ENCODE measurements at places on chromosomes 12 and 14.

DNA sequence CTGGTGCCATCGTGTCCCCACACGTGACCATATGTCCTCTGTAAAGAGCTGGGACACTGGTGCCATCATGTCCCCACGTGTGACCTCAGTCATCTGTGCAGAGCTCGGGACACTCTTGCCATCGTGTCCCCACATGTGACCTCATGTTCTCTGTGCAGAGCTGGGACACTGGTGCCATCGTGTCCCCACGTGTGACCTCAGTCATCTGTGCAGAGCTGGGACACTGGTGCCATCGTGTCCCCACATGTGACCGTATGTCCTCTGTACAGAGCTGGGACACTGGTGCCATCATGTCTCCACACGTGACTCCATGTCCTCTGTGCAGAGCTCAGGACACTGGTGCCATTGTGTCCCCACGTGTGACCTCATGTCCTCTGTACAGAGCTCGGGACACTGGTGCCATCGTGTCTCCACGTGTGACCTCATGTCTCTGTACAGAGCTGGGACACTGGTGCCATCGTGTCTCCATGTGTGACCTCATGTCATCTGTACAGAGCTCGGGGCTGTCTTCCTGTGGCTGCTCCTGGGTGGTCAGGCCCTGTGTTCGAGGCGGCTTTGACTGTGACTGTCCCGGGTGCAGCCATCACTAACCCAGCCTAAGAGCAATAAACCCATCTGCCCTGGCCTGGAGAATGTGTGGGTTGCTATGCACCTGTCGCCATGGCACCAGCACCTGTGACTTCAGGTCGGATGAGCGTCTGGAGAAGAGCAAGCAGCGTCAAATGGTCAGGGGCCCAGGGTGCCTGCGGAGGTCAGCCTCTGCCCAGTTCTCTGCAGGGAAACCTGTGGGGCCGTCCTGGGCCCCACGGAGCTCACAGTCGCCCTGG lies 334.4 kb downstream of the ADGRD1 start:
- no peak for DNase-seq

- DNase-seq, result no peak
Measured at GRCh38 chr12:117279606-117280005, 81.8 kb downstream of the NOS1 start.

GRCh38 chr14:22824711-22825359 lies 4.9 kb upstream of the MRPL52 start:
- DNase-seq, result peak; percentile 95

DNA sequence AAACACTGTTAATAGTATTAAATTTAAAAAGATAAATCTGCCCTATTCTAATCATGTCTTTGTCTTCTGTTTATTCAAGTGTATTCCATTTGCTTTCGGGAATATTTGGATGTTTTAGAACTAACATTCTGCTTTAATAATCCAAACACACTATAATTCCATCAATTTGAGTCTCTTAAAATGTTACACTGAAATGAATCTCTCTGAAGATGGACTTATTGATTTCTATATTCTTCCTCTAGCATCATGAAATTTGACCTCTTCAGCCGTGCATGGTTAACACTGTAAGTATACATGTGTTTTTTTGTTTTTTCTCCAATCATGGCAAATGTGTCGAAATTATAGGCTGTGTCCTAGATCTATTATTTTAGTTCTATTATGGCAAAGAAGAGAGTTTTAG lies 339.2 kb downstream of the ACSS3 start:
- no peak for DNase-seq

GRCh38 chr14:104676694-104677511 lies 12.5 kb upstream of the INF2 start:
- DNase-seq, result no peak

- DNase-seq, result no peak
Measured at GRCh38 chr14:70711451-70711850, 69.7 kb downstream of the TTC9 start.

DNA sequence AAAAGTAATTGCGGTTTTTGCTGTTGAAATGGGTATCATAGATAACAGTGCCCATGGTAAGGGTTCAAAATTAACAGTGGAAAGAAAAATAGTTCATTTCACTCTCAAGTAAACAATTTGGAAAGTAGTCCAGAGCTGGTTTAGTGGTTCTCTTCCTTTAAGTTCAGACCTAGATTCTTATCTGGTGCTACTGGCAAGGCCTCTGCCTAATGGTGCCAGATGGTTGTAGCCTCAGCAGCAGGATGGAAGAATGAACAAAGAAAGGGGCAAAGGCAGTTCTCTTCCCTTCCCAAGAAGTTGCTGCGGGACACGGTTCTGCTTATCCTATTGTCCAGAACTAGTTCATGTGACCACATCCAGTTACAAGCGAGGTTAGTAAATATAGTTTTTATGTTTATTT lies 10.5 kb downstream of the ARG2 start:
- no peak for DNase-seq

- no peak for DNase-seq
Measured at GRCh38 chr12:5691943-5692342, 253.1 kb downstream of the ANO2 start.

- no peak for DNase-seq
Measured at GRCh38 chr14:27338012-27338411, 740.2 kb upstream of the NOVA1 start.

- DNase-seq, result no peak
Measured at GRCh38 chr12:116927244-116927940, 16.6 kb downstream of the FBXW8 start.

DNA sequence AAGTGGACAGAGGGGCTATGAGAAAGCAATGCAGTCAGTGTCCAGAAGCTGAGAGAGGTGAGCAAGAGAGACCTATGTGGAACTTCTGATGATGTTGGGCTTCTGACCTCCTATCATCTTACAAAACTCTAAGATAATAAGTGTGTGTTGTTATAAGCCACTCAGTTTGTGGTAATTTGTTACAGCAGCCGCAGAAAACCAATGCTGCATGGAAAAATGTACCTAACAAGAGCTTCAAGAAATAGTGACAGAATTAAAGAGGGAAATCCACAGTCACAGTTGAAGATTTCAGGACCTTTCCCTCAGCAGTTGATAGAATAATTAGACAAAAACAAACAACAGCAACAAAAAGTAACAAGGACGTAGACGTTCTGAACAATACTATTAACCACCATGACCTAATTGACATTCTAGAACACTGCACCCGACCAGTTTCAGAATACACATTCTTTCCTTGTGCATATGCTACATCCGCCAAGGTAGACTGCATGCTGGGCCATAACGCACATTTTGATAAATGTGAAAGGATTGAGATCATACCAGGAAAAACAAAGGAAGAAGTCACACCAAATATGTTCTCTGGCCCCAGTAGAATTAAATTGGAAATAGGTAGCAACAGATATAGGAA lies 1.8 kb upstream of the EVL start:
- DNase-seq, result no peak

DNA sequence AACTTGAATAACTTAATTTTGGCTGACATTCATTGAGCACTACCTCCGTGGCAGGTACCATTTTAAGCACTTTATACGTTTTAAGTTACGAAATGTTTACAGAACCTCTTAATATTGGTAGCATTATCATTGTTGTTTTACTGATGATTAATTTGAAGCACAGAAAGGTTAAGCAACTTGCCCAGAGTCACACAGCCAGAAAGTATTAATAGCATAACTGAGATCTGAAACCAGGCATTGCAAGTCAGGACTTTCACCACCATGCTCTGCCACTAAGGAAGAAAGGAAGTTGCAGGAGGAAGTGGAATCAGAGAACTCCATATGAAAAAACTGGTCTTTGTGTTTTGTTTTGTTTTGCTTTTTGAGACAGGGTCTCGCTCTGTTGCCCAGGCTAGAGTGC lies 28.2 kb upstream of the BCAT1 start:
- DNase-seq, result no peak

GRCh38 chr12:57983146-57983857 lies 41.9 kb downstream of the ATP23 start:
- peak; percentile 60 for DNase-seq

- no peak for DNase-seq
Measured at GRCh38 chr12:118541934-118542333, 165.6 kb downstream of the SUDS3 start.

- no peak for DNase-seq
Measured at GRCh38 chr12:111182382-111182781, 186.5 kb downstream of the PHETA1 start.

DNA sequence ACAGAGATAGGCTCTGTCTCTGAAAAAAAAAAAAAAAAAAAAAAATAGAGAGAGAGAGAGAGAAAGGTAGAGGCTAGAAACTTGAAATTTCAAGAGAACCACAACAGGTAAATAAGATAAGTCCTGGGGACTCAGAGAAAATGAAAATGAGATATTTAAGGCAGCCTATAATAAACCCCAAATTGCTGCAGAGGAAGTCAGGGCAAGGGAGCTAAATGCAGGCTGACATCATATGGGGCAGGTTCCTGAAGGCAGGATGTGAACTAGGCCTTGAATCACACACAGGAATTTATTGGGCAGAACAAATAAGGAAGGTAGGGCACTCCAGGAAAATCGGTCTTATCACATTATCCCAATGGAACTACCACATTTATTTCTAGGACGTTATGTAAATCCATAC lies 54.9 kb upstream of the NUDT4 start:
- DNase-seq, result peak; percentile 76

GRCh38 chr12:57329219-57329618 lies 78.2 kb upstream of the STAC3 start:
- no peak for DNase-seq

- no peak for DNase-seq
Measured at GRCh38 chr14:38074081-38074480, 133.6 kb upstream of the SSTR1 start.

DNA sequence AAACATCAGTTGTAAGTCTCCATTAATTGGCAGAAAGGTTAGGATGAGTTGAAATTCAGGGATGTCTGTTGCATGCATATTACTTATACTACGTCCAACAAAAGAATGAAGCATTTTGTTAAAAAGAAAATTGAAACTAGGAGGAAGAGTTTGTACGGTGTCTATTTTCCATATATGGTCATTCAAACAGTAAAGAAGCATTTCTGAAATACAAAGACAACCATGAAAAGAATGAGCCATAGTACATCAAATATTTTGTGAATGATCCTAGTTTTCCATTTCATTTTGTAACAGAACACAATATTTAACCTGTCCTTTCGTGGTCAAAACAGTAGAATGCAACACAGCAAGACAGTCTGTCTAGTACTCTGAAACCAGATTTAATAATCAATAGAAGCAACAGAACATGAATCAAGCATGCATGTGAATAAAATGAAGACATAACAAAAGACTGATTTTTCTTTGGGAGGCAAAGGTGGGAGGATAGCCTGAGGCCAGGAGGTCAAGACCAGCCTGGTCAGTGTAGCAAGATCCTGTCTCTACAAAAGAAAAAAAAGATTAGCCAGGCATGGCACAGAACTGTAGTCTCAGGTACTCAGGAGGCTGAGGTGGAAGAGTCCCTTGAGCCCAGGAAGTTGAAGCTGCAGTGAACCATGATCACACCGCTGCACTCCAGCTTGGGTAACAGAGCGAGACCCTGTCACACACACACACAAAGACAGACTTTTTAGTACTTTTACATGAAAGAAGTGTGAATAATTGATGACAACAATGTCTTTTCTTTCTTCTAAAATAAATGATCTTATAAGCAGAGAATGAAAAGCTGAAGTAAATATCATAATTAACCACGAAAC lies 156.0 kb downstream of the LRIG3 start:
- DNase-seq, result no peak

- no peak for DNase-seq
Measured at GRCh38 chr14:69989622-69990021, 110.4 kb downstream of the SMOC1 start.

DNA sequence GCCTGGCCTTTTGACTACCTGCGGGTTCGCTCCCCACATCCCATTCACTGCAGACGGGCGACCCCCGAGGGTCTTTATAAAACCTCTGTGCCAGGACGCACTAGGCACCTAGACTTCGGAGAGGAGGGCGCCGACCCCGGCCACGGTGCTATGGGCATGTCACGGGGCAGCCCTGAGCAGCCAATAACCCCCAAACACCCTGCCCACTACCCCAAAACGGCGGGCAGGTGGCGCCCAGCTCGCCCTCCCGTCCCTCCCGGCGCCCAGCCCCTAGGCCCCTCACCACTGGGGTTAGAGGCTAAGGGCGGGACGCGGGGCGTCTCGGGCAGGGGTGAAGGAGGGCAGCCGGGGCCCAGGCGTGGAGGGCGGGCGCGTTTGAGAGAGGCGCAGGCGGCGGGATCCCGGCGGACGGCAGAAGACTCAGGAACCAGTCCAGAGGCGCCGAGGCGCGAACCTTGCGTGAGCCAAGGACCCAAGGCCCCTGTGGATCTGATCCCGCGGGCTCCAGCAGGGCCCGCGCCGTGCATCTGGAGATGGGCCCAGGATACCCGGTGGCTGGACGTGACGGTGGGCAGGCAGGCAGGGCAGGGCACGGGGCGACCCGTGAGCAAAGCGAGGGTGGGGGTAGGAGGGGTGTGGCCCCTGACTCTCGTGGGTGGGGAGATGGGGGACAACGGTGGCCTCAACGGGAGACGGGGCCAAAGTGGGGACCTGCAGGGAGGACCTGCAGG lies 11.1 kb downstream of the KRT85 start:
- no peak for DNase-seq

DNA sequence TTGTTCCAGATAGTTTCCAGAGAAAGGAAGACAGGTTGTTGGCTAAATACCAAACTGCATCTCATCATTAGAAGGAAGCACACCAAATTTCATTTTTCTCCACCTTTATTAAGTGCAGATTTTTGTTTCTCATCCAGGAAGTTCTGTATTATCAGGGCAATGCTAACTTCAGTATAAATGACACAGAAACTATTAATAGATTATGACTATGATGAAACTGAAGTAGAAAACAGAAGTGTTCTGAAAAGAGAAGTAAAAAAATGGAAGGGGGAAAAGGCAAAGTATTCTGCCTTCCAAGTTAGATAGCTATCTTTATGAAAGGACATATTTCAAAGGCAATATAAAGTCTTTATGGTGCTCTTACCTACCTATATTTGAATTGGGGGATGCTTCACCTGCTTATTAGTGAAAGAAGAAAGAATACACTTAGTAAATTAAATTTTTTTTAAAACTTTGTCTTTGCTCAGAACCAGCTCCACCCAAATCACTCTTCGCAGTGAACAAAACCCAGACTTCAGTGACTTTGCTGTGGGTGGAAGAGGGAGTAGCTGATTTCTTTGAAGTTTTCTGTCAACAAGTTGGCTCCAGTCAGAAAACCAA lies 223.9 kb downstream of the PTPRO start:
- no peak for DNase-seq

DNA sequence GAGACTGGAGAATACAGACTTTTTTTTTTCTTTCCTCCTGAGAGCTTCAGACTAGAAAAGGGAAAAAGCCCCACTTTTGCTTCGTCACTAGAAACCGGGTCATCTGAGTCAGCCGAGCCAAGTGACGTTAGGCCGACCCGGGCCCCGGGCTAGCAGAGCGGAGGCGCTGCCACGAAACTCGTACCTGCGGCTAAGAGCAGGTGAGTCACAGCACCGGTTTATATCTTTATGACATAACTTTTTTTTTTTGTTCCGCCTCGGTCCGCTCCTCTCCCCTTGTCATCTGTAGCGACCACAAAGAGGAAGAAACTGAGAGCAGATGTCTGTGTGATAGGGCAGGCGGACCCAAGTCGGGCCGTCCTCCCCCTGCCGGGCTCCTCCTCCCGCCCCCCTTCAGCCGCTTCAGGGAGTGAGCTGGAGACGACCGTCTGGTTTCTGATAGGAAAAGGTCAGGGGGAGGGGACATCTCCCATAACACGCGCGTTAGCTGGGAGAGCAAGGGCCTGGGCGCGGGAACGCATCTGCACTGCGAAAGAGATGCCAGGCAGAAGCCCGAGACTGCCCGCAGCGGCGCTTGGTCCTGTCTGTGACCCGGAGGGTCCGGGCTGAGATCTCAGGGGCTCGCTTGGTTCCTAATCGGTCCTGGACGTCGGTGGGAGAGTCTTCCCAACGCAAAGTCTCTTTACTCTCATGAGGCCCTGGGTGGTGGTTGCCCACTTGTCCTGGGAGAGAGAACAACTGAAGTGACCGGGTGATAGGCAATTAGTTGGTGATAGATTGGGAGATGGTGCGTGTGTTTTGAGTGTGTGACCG lies 586 bp downstream of the TTC6 start:
- peak; percentile 90 for DNase-seq

All from Daoy (cell line).